ENCODE measurements at places on chromosomes 2 and 18. TPM values are rescaled to one million over a fixed set of nuclear protein-coding genes. Genes with fewer than 3 reads are reported as not detected.
A peak's percentile ranks its signal among the peaks of the same experiment; 100 is the strongest.

DNA sequence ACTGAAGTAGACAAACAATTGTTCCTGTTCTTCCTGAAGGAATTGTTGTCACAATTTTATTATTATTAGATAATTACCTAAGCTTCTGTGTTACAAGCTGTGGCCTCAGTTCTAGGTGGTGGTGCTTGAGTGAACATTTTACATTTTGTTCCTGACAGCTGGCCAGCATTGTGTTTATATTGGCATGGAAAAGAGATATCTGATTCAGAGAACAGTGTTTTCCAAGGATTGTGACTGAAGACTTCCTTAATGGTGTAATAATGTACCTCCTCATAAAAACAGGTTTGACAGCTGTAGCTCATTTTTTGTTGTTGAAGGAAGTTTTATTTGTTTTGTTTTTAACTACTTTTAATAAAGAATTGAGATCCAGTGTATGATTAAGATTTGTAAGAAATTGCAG, 95.2 kb downstream of the EPB41L5 start:
- peak; percentile 22 for DNase-seq

GRCh38 chr2:104405623-104406022, 448.3 kb upstream of the POU3F3 start:
- DNase-seq = no peak

DNA sequence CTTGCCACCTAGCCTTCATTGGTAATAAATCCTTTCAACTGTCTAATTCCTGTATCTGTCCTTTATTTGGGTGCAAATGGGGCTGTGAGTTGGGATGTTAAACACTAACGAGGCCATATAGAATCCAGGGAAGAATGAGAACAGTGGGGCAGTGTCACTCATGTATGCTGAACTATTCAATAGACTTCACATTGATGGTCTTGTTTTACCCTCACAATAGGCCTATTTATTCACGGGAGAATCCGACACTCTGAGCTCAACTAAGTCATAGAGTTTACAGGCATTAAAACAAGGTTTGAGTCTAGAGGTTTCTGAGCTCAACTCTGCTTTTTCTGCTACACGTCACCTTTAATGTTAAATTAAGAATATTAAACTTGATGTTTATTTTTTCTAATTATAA, 421.6 kb downstream of the SOX11 start:
- DNase-seq = no peak

DNA sequence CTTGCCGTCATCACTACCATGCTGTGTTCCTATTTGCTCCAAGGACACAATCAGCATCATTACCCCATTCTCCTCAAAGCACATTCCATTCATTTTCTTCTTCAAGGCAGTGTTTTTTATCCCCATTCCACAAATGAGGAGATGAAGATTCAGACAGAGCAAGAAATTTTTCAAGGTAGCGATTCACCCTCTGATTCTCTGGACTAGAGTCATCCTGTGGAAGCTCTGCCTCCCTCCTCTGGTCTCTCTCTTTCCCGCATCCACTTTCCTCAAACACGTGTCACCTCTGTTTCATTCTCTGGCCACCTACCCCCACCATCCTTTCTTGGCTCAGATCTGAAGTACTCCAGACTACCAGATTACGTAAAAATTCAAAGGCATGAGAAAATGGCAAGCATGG, 297.9 kb downstream of the SOX11 start:
- DNase-seq = no peak

- DNase-seq = no peak
These were observed at the start of gene ARHGAP25 for GRCh38 chr2:68734688-68735525. Gene ARHGAP25 (plus strand): TSS chr2:68734811. CDS start chr2:68735200, 389 bp downstream.

DNA sequence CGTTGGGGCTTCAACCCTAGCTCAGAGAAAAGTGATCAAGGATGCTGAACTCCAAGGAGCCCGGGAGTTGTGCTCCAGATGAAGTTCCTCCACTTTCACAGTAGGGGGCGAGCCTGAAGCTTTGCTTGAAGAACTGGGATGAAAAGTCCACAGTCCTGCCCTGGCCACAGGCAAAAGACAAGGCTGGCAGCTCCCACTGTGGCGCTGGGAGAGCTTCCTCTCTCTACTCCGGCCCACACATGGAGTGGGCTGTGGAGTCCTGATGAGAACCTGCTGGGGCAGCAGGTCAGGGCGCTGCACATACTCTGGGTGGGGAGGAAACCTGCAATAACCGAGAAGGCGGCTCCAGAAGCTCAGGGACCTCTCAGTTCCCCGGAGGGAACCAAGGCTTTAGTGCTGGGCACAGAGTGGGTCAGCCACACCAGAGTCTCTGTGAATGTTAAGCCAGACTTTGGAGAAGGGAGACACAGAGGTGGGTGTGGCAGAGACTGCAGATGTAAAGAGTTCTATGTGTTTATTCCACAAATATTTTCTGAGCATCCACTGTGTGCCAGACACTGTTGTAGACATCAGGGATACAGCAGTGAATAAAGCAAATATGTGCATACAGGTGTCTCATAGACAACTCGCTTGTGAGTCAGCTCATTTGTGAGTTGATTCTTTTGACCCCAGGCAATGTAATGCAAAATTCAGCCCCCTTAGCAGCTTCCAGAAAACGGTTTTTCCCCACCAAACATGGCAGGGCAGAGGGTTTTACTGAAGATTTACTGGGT, 48.0 kb upstream of the MRPL33 start:
- DNase-seq = no peak

DNA sequence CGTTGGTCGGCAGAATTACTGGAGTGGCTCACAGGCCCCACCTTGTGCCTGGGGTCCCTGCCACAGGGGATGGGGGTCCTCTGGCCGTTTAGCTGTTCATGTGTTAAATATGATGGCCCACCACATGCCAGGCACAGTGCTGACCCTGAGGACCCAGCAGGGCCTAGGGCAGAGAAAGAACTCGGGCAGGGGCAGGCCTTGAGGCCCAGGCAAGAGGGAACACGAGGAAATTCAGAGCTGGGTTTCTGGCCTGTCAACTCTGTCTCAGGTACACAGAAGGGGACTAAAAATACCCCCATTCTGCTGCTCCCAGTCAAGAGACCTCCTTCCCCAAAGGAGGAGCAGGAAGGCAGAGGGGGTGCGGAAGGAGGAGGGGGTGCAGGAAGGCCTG, 66.2 kb downstream of the DNMT3A start:
- no peak for DNase-seq

DNA sequence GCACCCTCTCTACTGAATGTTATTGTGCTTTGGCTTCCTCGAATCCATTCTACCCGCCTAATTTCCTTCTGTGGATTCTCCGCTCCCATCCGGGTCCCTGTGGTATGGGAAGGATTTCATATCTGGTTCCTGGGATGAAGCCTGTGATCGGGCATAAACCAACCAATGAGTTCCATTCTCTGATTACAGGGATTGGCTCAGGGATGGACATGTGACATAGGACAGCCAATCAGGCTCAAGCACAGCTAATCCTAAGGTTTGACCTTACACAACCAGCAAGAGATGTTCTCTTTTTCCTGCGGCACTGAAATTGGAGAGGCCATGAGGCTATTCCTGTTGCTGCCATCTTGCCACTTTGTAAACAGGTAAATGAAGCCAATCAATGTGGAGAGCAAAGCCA, 168.1 kb upstream of the SMAD2 start:
- no peak for DNase-seq

GRCh38 chr2:26745609-26746327, 18.3 kb upstream of the SLC35F6 start:
- no peak for DNase-seq

- no peak for DNase-seq
These were observed 42.5 kb downstream of the DAPL1 start for GRCh38 chr2:158837645-158838044.

- DNase-seq = no peak
These were observed 482.7 kb downstream of the RIT2 start for GRCh38 chr18:42632801-42633200.

GRCh38 chr2:173770947-173771678, 194.1 kb downstream of the SP3 start:
- DNase-seq = no peak

DNA sequence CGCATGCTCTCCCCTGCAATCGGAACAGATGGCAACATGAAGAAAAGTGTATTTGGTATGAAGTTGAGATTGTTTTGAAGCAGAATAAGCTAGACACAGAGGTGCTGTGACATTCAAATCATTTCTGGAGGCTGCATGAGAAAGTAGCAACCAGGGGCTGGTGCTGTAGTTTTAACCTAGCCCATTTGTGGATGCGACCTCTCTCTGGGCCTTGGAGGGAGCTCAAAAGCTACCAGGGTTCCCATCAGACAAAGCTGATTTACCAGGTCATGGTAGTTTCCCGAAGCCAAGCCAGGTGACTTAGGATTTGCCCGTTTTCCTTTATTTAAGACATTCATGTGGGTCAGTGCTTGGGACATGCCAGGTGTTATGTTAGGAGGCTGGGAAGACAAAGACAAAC, 77.5 kb downstream of the CIB4 start:
- no peak for DNase-seq

DNA sequence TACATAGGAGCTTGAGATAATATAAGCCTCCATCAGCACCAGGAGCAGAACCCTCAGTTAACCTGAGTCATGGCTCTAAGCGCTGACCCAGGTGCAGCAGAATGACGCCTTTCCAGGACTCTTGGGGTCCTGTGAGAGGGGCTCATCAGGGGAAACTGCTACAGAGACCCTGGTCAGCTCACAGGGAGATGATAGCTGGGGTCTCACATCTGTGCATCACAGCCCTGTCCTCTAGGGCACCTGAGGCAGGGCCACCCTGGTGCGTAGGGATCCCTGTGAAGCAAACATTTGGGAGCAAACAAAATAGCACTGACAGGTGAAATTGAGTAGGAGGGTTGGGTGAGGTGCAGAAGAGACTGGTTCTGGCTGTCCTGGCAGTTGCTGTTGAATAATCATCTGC, 219.2 kb downstream of the SH3RF3 start:
- no peak for DNase-seq

GRCh38 chr2:70664525-70664924, 103.5 kb downstream of the ADD2 start:
- no peak for DNase-seq

GRCh38 chr2:238644095-238645081, 203.5 kb upstream of the TWIST2 start:
- DNase-seq = peak; percentile 77

GRCh38 chr2:61988462-61989366, 83.2 kb downstream of the COMMD1 start:
- no peak for DNase-seq

ZNF519 gene
- polyA plus RNA-seq = 3.1 TPM

COL5A2 gene
- 383 TPM for polyA plus RNA-seq

DUSP19 gene
- 2.2 TPM for polyA plus RNA-seq

DSEL gene
- 19.9 TPM for polyA plus RNA-seq

AQP12B gene
- polyA plus RNA-seq = not detected

AQP12A gene
- not detected for polyA plus RNA-seq
